ENCODE measurements at places on chromosomes 4 and X. TPM values are rescaled to one million over a fixed set of nuclear protein-coding genes. Genes with fewer than 3 reads are reported as not detected.
A peak's percentile ranks its signal among the peaks of the same experiment; 100 is the strongest.

DNA sequence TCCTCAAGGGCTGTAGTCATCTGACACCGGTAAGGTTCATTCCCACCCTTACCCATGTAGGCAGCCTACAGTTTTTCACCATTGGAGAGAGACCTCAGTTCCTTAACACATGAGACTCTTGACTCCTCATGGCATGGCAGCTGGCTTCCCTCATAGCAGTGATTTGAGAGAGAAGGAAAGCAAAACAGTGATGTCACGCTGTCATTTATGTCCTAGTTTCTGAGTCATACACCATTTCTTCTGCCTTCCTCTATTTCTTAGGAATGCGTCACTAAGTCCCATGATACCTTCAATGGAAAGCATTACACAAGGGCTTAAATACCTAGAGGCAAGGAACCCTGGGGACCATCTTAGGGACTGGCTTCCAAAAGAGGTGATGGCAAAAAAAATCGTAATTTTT is 226.1 kb downstream of the SPCS3 start:
- no peaks in the 10 kb centered on the region for H3K36me3 ChIP-seq
- H3K4me3 ChIP-seq, result no peak overlapping the region
- H3K27ac ChIP-seq, result no peak overlapping the region
- no peaks in the 10 kb centered on the region for H3K27me3 ChIP-seq
- H3K4me1 ChIP-seq, result no peaks in the 10 kb centered on the region

GRCh38 chr4:99062120-99062519 is 26.5 kb downstream of the ADH5 start:
- H3K27ac ChIP-seq, result no peak overlapping the region
- H3K36me3 ChIP-seq, result peaks cover 43% of the 10 kb centered on the region
- no peaks in the 10 kb centered on the region for H3K27me3 ChIP-seq
- H3K4me1 ChIP-seq, result no peaks in the 10 kb centered on the region

DNA sequence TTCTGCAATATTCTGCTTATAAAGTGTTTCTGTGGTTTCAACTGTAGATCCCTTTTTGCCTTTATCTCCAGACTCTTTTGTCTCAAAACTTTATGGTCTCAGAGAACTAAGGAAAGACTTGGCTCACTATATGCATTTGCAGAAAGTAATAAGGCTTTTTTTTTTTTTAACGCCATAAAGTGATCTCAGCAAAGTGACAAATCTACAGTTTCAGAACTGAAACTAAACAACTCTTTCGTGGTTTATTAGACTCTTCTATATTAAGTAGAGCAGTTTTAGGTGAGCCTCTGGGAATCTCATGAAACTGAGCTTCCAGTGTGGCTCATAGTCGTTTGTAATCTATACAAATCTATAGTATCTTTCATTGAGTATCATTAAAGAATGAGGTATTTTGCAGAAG is 15.3 kb downstream of the ATP7A start:
- H3K4me3 ChIP-seq, result peak overlapping the region; percentile 26
- no peaks in the 10 kb centered on the region for H3K36me3 ChIP-seq
- H3K27me3 ChIP-seq, result no peaks in the 10 kb centered on the region

Gene CNOT6L
- total RNA-seq, result 237 TPM

DNA sequence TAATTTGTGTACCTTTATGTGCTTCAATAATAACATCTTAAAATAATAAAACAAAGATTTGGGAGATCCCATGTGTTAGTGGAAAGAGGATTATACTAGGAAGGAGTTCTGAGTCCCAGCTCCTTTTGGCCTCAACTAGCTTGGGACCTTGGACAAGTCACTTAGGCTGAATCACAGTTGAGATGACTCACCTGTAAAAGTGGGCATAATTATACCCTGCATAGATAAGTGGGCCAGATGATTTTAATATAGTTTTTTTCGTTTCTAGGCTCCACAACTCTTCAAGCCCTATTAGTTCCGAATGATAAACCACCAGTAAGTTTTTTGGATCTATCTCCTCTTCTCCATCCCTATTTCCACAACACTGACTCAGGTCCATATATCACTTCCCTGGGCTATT is 131.8 kb downstream of the ENOX2 start:
- H3K4me1 ChIP-seq, result no peaks in the 10 kb centered on the region
- no peaks in the 10 kb centered on the region for H3K36me3 ChIP-seq
- H3K27ac ChIP-seq, result no peak overlapping the region
- H3K27me3 ChIP-seq, result no peaks in the 10 kb centered on the region

- no peaks in the 10 kb centered on the region for H3K27me3 ChIP-seq
- H3K4me3 ChIP-seq, result no peak overlapping the region
- H3K36me3 ChIP-seq, result peaks cover 10% of the 10 kb centered on the region
- DNase-seq, result no peak
- no peaks in the 10 kb centered on the region for H3K4me1 ChIP-seq
Measured at GRCh38 chrX:72201836-72202536, 20.4 kb downstream of the PIN4 start.

DNA sequence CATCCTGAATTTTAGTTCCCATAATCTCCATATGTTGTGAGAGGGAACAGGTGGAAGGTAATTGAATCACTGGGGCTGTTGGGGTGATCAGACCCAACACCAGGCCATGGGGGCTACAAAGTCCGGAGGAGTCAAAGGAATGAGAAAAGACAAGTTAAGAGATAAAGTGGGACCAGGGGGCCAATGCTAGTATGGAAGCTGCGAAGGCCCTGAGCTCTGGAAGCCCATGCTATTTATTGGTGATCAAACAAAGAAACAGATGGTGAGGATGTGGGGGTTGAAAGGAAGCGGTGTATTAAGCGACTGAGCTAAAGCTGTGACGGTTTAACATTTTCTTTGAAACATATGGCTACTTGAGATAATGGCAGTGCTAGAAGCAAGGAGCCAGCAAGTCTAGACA is 132.8 kb downstream of the PDGFC start:
- no peaks in the 10 kb centered on the region for H3K4me1 ChIP-seq
- no peak for DNase-seq
- no peak overlapping the region for H3K4me3 ChIP-seq
- no peaks in the 10 kb centered on the region for H3K27me3 ChIP-seq
- H3K36me3 ChIP-seq, result no peaks in the 10 kb centered on the region

All from CD4-positive, CD25-positive, alpha-beta regulatory T cell (primary cell).